Neural cell (in vitro differentiated cells): ENCODE measurements at places on chromosomes 3 and 15. TPM values are rescaled to one million over a fixed set of nuclear protein-coding genes. Genes with fewer than 3 reads are reported as not detected.

Gene CCDC33
- polyA plus RNA-seq, result 1.4 TPM in 2 replicates

Gene SLC28A1
- polyA plus RNA-seq, result not detected in 2 replicates

Gene MED12L
- 28.5 and 35.5 TPM in 2 replicates for polyA plus RNA-seq

Gene FSTL1
- polyA plus RNA-seq, result 7.6 and 12.3 TPM in 2 replicates

Gene RTP1
- polyA plus RNA-seq, result 2.0 and 2.3 TPM in 2 replicates

Gene RAB7A
- polyA plus RNA-seq, result 40.1 and 42.4 TPM in 2 replicates

Gene CADM2
- 4.2 and 4.5 TPM in 2 replicates for polyA plus RNA-seq

Gene FAM3D
- not detected in 2 replicates for polyA plus RNA-seq

Gene MYL3
- 2.1 TPM in 1 of 2 replicates, not detected in the other for polyA plus RNA-seq

Gene CLDN1
- polyA plus RNA-seq, result 0.66 and 1.3 TPM in 2 replicates

Gene EIF4G1
- 66.9 and 80.0 TPM in 2 replicates for polyA plus RNA-seq

Gene PAQR9
- polyA plus RNA-seq, result 0.24 and 0.28 TPM in 2 replicates

Gene PARP14
- 0.28 TPM in 1 of 2 replicates, not detected in the other for polyA plus RNA-seq

Gene TFDP2
- polyA plus RNA-seq, result 17.0 and 28.2 TPM in 2 replicates

Gene SLC9C1
- not detected in 2 replicates for polyA plus RNA-seq
